ENCODE measurements at places on chromosomes 13 and 19. TPM values are rescaled to one million over a fixed set of nuclear protein-coding genes. Genes with fewer than 3 reads are reported as not detected.

- no peaks in the 10 kb centered on the region for H3K4me1 ChIP-seq
- H3K36me3 ChIP-seq, result no peaks in the 10 kb centered on the region
- H3K27ac ChIP-seq, result no peak overlapping the region
Measured at GRCh38 chr13:110469597-110469996, 91.9 kb downstream of the RAB20 start.

GRCh38 chr13:54175466-54175865 lies 1146.9 kb downstream of the OLFM4 start:
- no peak overlapping the region for H3K27ac ChIP-seq
- no peak overlapping the region for H3K4me3 ChIP-seq
- H3K4me1 ChIP-seq, result no peaks in the 10 kb centered on the region
- DNase-seq, result no peak
- H3K36me3 ChIP-seq, result no peaks in the 10 kb centered on the region

DNA sequence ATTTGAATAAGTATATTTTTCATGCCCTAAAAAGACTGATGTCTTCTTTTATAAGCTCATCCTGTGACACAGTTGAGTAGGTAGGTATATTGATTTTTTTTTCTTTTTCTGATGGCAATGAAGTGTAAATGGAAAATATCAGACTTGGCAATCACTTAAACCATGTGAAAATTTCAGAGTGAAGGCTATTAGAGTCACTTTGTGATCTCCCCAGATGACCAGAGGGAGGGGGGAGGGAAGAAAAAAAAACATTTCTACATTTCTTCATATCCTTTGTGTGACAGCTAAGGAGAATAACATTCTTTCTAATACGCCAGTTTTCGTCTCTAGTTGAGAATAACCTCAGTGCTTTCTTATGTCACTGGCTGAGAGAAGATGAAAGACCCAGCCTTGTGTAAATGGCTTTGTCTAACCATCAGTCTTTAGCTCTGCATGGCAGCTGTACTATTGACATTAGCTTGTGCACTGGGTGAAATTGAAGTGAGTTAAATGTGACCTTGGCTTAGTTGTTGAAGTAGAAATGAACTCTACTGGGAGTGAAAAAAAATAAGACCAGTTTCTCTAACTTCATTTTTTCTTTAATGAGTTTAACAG lies 332.1 kb upstream of the DACH1 start:
- no peak overlapping the region for H3K4me3 ChIP-seq
- no peak for DNase-seq
- no peak overlapping the region for H3K27ac ChIP-seq

DNA sequence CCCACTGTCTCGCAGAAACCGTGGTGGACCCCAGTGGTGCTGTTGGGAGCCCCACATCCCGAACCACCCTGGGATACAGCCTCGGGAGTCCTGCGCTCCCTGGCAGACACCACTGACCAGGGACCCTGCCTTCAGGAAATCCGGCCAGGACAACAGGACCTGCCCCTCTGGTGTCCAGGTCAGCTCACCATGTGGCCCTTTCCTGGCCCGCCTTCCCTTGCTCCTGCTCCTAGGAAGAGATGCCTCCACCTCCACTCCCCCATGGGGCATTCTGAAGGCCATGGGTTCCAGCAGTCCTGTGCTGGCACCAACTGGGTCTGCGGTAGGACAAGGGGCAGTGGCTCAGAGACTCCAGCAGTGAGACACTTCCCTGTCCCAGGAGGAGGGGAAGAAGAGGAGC lies 22.5 kb upstream of the SLC7A10 start:
- H3K4me3 ChIP-seq, result no peak overlapping the region
- DNase-seq, result no peak
- H3K27me3 ChIP-seq, result no peaks in the 10 kb centered on the region
- no peak overlapping the region for H3K27ac ChIP-seq
- H3K4me1 ChIP-seq, result no peaks in the 10 kb centered on the region
- no peaks in the 10 kb centered on the region for H3K36me3 ChIP-seq

GRCh38 chr19:52211926-52212571 lies 22.2 kb downstream of the PPP2R1A start:
- H3K27ac ChIP-seq, result no peak overlapping the region
- H3K27me3 ChIP-seq, result no peaks in the 10 kb centered on the region
- no peak for DNase-seq
- H3K36me3 ChIP-seq, result peaks cover 7% of the 10 kb centered on the region

DNA sequence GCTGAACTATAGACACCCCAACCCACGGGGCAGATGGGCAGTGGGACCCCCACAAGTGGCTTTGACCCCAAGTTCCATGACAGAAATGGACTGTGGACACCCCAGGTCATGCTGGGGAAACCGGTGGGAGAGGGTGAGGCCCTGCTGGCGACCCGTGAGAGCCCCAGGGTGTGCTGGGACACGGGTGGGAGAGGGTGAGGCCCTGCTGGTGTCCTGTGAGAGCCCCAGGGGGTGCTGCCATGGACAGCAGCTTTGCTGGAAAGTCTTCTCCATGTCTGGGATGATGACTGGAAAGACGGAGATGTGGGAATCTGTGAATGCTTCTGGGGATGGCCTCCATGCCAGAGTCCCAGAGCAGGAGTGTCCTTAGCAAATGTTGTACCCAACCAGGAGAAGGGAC lies 148.4 kb downstream of the URI1 start:
- H3K27me3 ChIP-seq, result peaks cover 7% of the 10 kb centered on the region
- no peak overlapping the region for H3K27ac ChIP-seq
- no peak for DNase-seq
- no peaks in the 10 kb centered on the region for H3K4me1 ChIP-seq
- H3K36me3 ChIP-seq, result no peaks in the 10 kb centered on the region

DNA sequence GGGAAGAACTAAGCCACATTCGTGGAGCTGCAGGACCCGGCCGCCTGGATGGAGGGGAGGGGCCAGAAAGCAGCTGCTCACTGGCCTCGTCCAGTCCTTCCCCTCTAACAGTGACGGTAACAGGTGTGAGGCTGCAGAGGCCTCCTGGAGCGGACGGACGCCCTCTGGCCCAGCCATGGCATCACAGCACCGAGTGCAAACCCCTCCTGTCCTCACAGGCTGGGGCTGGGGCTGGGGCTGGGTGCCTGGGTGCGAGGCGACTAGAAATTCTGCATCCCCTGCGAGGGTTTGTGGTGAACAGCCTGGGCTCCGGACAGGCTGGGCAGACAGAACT lies 3.6 kb downstream of the MICOS13 start:
- H3K4me1 ChIP-seq, result peaks cover 9% of the 10 kb centered on the region
- H3K27ac ChIP-seq, result no peak overlapping the region

GRCh38 chr19:55014714-55015113 lies 23.4 kb downstream of the GP6 start:
- no peak overlapping the region for H3K4me3 ChIP-seq
- H3K36me3 ChIP-seq, result no peaks in the 10 kb centered on the region
- no peaks in the 10 kb centered on the region for H3K27me3 ChIP-seq
- H3K4me1 ChIP-seq, result no peaks in the 10 kb centered on the region

GRCh38 chr13:22112956-22113745 lies 442.3 kb downstream of the FGF9 start:
- no peak overlapping the region for H3K27ac ChIP-seq
- H3K27me3 ChIP-seq, result peaks cover 4% of the 10 kb centered on the region
- no peaks in the 10 kb centered on the region for H3K36me3 ChIP-seq
- H3K4me3 ChIP-seq, result no peak overlapping the region
- no peaks in the 10 kb centered on the region for H3K4me1 ChIP-seq

DNA sequence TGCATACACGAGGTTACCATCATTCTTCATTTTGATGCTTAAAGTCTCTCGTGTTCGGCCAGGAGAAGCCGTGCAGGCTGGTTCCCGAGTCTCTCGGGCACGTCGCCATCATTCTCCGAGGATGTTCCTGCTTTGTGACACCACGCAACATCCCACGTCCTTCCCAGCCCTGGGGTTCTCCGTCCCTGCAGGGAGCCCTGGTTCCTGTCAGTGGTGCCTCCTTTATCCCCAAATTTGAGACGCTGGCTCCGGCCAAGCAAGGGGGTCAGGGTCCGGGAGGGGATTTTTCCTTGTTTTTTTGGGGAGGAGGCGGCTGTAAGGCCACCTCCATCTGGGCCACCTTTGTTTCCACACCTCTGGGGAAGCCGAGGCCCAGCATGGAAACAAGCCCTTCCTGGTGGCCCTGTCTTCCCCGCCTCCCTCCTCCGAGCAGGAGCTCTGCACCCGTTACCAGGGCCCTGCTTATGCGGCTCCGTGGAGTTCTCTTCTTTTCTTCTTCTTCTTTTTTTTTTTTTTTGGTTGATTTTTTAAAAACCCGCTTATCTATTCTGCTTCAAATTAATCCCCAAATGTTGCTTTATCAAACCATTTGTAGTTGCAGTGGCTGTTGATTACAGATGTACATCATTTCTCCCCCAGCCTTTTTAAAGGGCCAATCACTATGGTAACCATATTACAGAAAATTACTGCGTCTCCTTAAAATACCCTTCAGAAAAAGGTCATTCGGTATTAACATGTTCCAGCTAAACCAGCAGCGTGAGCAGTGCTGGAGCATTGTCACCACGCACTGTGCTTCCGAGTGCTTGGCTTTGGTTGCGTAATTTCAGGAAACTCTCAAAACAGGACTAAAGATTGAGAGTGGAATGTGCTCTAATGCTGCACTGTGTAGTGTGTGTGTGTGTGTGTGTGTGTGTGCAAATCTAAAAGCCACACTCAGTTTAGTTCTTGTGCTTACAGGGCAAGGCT lies 50.4 kb downstream of the TEX29 start:
- no peaks in the 10 kb centered on the region for H3K4me1 ChIP-seq
- no peaks in the 10 kb centered on the region for H3K27me3 ChIP-seq
- H3K36me3 ChIP-seq, result no peaks in the 10 kb centered on the region
- no peak overlapping the region for H3K4me3 ChIP-seq
- no peak for DNase-seq

DNA sequence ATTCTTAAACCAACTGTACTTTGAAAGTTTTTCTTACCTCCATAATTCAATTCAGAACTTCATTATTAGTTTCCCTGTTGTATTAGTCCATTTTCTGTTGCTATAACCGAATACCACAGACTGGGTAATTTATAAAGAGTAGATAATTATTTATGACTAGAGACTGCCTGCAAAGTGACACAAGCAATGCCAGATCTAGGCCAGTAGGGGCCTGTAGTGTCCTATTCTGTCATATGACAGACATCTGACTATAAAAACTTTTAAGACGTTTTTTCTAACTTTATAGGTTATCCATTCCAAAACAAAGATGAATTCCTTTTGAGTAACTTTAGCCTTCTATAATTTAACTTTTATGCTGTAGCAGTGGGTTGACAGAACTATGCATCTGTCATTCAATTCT lies 2783.8 kb downstream of the PCDH9 start:
- H3K36me3 ChIP-seq, result no peaks in the 10 kb centered on the region
- H3K4me3 ChIP-seq, result no peak overlapping the region
- H3K4me1 ChIP-seq, result no peaks in the 10 kb centered on the region
- H3K27me3 ChIP-seq, result no peaks in the 10 kb centered on the region

DNA sequence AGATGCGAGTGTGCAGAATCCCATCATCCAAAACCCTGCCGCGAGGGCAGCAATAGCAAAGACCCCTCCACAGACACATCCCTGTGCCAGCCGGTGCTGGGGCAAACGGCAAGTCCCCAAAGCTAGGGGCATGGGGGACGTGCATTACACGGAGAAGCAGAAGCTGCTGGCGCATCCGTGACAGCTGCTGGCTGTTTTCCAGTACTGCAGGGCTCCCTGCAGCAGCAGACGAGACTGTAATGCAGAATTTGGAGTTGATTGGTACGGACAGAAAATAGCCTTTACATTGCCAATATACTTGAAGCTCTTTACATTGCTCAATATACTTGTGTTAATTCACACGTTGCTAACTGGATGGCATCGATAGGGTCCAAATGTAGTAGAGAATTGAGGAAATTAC lies 77.2 kb upstream of the TMTC4 start:
- no peaks in the 10 kb centered on the region for H3K36me3 ChIP-seq
- no peak for DNase-seq
- H3K27ac ChIP-seq, result no peak overlapping the region
- no peaks in the 10 kb centered on the region for H3K27me3 ChIP-seq
- H3K4me1 ChIP-seq, result no peaks in the 10 kb centered on the region

DNA sequence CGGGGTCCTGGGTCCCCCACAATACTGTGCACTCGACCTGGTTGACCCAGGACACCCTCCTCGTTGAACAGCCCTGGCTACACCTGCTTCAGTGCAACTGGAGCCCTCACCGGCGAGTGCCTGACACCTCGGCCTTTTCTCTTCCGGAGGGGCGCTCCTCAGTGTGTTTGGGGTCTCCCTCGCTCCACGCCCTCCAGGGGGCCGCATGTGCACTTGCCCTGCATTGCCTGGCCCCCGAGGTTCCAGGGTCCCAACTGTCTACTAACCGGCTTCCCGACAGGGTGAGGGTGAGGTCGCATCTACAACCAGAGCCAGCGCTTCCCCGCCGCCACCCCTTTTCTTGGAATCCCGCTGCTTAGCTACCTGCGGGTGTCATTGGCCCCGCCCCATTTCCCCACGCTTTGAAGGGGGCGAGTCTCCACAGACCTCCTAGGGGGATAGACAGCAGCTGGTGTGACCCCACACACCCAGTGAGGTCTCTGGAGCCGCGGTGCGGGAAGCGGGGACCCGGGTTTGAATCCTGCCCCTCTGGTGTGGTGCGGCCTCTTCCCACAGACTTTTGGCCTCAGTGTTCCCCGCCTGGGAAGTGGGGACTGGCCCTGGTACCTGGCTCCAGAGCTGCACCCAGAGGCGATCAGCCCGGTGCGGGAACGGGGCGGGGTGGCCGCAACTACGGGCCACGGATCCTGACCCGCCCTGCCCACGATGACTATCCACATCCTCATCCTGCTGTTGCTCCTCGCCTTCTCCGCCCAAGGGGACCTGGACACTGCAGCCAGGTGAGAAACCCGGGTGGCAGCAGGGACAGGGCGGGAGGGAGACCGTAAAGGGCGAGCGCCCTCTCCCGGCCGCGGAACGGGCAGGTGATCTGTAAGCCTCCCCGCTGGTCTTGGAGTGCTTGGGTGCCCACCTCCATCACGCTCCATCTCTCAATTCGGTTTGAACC lies at the start of gene ADM5:
Gene ADM5 (plus strand): TSS at position 462 of the 946 bp plus-strand sequence. CDS start 244 bp downstream, at position 706.
- DNase-seq, result peak; percentile 50
- peak within 1 kb of the TSS; percentile 46 for H3K4me3 ChIP-seq
- peak within 1 kb of the TSS; percentile 70 for H3K27ac ChIP-seq
- no peaks in the 10 kb centered on the region for H3K4me1 ChIP-seq

GRCh38 chr19:14542711-14543328 lies 13.4 kb downstream of the TECR start:
- DNase-seq, result no peak
- no peaks in the 10 kb centered on the region for H3K36me3 ChIP-seq
- no peak overlapping the region for H3K4me3 ChIP-seq
- H3K27ac ChIP-seq, result no peak overlapping the region
- H3K4me1 ChIP-seq, result peaks cover 9% of the 10 kb centered on the region

EEF1AKMT1 gene
- 9.0 TPM for total RNA-seq

CACNG7 gene
- not detected for total RNA-seq

CEACAM4 gene
- total RNA-seq, result not detected

CEACAM8 gene
- total RNA-seq, result not detected

ZNF714 gene
- total RNA-seq, result 15.2 TPM

CYSLTR2 gene
- 1.0 TPM for total RNA-seq

ZNF560 gene
- total RNA-seq, result not detected

PALM gene
- 16.1 TPM for total RNA-seq

DCT gene
- 0.64 TPM for total RNA-seq

ACTN4 gene
- total RNA-seq, result 182 TPM

All from breast epithelium (tissue), 4 donors.